ENCODE measurements at places on chromosomes 16 and 17.

DNA sequence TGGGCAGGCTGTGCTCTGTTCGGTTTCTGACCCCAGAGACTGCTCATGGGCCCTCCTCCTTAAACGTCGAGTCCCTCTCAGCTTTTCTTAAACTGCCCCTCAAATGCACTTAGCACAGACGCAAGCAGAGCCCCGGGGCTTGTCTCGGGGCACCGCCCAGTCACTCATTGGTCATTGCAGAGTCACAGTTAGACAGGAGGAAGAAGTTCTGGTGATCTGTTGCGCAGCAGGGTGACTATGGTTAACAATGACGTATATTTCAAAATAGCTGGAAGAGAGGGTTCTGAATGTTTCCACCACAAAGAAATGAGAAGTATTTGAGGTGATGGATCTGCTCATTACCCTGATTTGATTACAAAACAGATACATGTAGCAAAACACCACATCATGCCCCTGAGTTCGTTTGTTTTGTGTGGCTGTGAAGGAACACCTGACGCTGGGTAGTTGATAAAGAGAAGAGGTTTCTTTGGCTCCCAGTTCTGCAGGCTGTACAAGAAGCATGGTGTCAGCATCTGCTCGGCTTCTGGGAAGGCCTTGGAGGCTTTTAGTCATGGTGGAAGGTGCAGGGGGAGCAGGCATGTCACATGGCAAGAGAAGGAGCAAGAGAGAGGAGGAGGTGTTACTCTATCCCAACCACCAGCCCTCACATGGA is 387.4 kb downstream of the CPPED1 start:
- no peak for DNase-seq

- DNase-seq: no peak
Measured at GRCh38 chr16:86322283-86322682, 188.0 kb upstream of the FOXF1 start.

GRCh38 chr17:68197091-68197996 is 50.5 kb upstream of the AMZ2 start:
- no peak for DNase-seq

DNA sequence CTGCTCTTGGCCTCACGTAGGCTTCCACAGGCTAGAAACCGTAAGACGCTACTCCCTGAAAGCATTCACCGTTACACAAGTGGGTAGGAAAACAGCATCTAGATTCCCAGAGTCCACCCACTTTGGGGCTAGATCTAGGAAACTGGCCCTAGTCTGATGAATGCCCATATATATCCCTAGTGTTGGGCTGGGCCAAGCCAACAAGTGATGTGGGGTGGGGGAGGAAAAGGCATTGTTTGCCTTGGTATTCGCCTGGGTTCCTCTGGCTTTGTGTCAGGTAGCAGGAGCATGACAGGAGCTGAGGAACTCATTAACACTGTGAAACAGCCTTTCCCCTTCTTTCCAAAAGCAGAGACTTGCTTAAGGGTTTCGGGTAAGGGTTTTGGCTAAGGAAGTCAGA is 112.4 kb downstream of the SMG6 start:
- DNase-seq: no peak

DNA sequence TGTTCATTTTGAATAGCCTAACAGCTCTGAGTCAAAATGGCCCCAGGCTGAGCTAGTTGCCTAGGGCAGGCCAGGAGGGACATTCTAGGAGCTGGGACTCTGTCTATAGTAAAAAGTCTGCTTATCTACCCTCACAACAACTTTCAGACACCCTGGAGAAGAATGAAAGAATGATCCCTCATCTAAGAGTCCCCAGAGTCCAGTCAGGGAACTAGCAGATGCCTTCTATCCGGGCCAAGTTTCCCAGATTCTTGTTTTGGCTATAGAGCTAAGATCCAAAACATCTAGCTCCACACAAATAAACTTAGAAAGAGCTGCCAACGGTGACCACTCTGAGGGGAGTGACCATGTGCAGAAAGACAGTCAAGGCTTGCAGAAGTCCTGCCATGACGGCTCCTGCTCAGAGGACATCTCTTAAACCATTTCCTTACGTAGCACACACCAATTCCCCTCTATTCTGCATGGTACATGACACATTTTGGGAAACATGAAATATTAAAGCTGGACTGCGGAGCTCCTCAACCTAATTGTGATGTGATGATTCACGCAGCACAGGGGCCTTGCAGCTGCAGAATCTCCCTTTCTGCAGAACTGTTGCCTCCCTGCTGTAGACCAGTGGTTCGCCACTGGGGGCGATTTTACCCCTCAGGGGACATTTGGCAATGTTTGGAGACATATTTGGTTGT is 24.2 kb downstream of the FAM20A start:
- peak; percentile 80 for DNase-seq

- DNase-seq: no peak
Measured at GRCh38 chr16:54331241-54332002, 44.8 kb upstream of the IRX3 start.

DNA sequence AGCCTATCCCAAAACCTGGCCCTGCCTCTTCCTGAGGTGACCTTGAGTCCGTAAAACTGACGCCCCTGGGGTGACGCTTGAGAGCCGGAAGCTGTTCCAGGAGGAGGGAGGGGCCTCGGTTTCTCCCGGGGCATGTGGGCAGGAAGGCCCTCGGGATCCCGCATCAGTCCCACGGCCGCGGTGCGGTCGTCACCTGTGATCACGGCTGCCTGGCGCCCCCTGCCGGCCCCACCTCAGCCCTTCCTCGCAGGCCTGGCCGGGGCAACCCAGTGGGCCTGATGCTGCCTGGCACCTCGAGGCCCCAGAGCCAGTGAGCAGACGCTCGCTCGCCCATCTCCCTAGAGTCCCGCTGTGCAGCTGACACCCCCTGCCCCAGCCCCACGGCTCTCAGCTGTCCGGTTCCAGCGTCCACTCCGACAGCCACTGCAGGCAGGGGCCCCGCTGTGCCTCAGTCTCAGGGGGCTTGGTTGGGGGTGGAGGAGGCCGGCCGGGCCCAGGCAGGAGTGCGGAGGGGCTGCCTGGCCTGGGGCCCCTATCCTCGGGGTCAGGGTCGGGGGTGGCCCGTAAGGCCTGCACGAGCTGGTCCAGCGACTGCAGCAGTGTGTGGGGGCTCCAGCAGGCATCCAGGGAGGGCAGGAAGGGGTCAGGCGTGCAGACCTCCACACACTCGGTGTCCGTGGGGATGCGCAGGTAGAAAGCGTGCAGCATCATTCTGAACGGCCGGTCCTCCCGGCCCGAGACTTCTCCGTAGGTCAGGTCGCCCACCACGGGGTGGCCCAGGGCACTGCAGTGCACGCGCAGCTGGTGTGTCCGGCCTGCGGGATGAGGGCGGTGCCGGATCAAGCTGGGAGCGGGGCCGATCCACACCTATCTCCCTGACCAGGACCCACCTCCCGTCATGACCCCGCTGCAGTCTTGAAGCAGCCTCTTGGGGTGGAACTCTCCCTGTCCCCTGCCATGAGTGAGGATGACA is 2.3 kb downstream of the RPUSD1 start:
- DNase-seq: peak; percentile 22
